ENCODE measurements at places on chromosomes 5 and 9. TPM values are rescaled to one million over a fixed set of nuclear protein-coding genes. Genes with fewer than 3 reads are reported as not detected.

Gene IL5
- polyA plus RNA-seq, result not detected

Gene SYNPO
- polyA plus RNA-seq, result not detected

Gene PLAC8L1
- 1.2 TPM for polyA plus RNA-seq

Gene CCL27
- polyA plus RNA-seq, result 2.9 TPM

Gene PPP2R2B
- 250 TPM for polyA plus RNA-seq

Gene EQTN
- polyA plus RNA-seq, result not detected

Gene TNPO1
- polyA plus RNA-seq, result 103 TPM

Gene ENHO
- 172 TPM for polyA plus RNA-seq

Gene SLC44A1
- polyA plus RNA-seq, result 3.9 TPM

Gene FGD3
- polyA plus RNA-seq, result 8.3 TPM

Gene ERBIN
- polyA plus RNA-seq, result 28.4 TPM

Gene LEAP2
- polyA plus RNA-seq, result 1.6 TPM

Gene GABRP
- polyA plus RNA-seq, result not detected

Gene NTRK2
- 14.2 TPM for polyA plus RNA-seq

Gene C1QTNF2
- polyA plus RNA-seq, result not detected

Gene ANKRD31
- polyA plus RNA-seq, result 0.62 TPM

Gene FBP2
- polyA plus RNA-seq, result not detected

Gene PTPA
- polyA plus RNA-seq, result 50.5 TPM

Gene F12
- polyA plus RNA-seq, result 1.4 TPM

Gene EIF4EBP3
- not detected for polyA plus RNA-seq

Gene PCDHB15
- polyA plus RNA-seq, result 13.7 TPM

Gene BTNL9
- 18.7 TPM for polyA plus RNA-seq

Gene IFNE
- polyA plus RNA-seq, result not detected

Gene PCDHGA10
- polyA plus RNA-seq, result 8.1 TPM

Gene CCDC171
- 9.1 TPM for polyA plus RNA-seq

Gene ISL1
- polyA plus RNA-seq, result 27.6 TPM

Gene PRRT1B
- polyA plus RNA-seq, result not detected

Gene PTBP3
- polyA plus RNA-seq, result 29.7 TPM

Gene KIF27
- polyA plus RNA-seq, result 7.1 TPM

Gene ENTREP1
- 2.0 TPM for polyA plus RNA-seq

Measured in neural cell (in vitro differentiated cells).